Memory B cell (primary cell): ENCODE measurements at places on chromosomes 13 and 19.

GRCh38 chr13:22648320-22648801, 532.4 kb upstream of the SGCG start:
- no peak for DNase-seq

DNA sequence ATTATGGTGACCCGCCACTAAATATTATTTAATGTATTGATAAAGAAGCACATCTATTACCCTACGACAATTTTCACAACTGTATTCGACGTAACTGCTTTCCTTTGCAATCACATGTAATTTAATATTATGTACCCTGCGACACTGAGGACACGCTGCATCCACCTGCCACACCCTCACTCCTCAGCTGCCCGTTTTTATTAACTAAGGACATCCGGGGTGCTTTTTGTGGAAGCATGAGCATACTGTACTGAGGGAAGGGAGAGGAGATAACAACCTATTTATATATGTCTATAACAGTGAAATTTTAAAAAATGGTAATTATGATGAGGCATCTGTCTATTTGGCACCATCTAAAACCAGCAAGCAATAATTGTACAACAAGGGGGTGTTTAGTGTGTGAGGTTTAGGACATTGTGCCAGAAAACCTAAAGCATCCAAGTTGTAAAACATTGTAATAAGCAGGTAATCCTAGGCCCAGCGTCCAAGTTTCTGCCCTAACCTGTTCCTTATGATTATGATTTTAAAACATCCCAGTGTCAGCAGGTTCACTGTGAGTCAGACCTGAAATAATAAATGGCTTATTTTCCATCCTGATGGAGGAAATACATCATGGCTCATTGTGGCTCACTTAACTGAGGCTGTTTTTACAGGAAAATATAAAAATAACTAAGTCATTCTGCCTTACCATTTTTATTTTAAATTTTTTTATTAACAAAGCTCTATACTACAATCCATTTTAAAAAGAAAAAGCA, 56.3 kb downstream of the FOXO1 start:
- DNase-seq, result no peak

DNA sequence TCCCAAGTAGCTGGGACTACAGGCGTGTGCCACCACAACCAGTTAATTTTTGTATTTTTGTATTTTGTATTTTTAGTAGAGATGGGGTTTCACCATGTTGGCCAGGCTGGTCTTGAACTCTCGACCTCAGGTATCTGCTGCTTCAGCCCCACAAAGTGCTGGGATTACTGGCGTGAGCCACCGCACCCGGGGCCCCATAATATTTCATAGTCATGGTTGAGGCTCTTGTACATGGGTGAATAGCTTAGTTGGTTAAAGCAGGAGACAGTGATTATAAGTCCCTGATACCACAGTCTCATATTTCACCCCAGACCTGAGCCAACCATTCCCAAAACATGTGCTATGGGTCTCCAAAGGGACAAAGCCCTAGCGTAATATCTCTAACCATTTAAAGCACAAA, 26.1 kb downstream of the MBNL2 start:
- DNase-seq, result no peak

DNA sequence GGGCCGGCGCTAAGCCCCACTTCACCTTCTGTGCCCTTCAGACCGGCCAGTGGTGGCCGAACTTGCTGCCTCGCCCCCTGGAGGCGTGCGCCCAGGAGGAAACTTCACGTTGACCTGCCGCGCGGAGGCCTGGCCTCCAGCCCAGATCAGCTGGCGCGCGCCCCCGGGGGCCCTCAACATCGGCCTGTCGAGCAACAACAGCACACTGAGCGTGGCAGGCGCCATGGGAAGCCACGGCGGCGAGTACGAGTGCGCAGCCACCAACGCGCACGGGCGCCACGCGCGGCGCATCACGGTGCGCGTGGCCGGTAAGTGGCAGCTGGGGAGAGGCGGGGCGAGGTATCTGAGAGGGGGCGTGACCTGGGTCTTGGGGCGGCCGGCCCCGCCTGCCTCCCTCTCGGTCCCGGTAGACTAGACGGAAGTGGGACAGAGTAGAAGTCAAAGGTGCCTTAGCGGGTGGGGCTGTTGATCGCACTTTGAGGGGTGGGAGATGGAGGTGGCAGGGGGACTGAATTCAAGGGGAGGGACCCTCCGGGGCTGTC, 5.6 kb downstream of the ICAM5 start:
- DNase-seq, result peak; percentile 72

GRCh38 chr13:22287343-22287920, 616.6 kb downstream of the FGF9 start:
- no peak for DNase-seq

DNA sequence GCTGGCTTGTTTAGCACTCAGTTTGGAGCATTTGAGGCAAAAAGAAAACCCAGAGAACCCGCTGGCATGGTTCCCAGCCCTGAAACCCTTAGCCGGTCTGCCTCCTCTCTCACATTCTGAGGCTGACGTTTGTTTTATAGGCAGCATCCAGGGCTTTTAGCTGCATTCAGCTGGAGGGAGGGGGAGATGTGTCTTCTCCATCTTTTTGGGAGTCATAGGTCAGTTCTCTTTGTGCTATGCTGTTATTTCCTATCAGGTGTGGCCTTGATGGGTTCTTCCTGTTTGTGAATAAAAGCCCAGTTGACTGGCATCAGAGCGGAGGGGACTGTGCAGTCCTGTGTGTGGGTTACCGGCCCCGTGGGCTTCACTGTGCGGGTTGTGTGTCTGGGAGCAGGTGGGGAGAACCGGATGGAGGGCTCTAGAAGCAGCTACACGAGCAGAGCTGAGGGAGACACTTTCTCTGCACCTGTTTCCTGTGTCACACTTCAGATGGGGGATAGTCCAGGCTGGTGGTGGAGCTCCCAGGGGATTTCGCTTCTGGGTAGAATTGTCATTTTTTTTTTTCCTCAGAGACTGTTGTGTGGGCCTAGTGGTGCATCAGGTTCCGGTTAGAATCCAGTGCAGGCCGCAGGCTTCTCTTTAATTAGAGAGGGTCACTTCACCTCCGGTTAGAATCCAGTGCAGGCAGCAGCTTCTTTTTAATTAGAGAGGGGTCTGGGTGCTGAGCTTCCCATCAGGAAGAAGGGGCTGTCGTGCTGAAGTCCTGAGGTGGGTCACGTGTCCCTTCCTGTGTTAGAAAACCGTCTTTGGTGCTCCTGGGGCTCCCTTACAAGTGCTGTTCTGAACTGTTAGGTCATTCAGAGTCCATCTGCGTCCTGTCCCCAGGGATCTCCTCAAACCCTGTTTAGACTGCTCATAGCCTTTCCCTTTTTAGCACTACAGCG, 69.6 kb downstream of the ARHGEF7 start:
- peak; percentile 85 for DNase-seq

GRCh38 chr13:32113532-32113931, 82.0 kb downstream of the FRY start:
- DNase-seq, result no peak

GRCh38 chr13:74571811-74572210, 437.6 kb upstream of the KLF12 start:
- DNase-seq, result no peak

GRCh38 chr13:23570099-23570920, at the start of gene TNFRSF19:
Gene TNFRSF19, plus strand, starts transcription at chr13:23570412. Its CDS starts 19,772 bp downstream, at chr13:23590184.
- DNase-seq, result no peak

GRCh38 chr13:23986619-23987018, 89.3 kb upstream of the C1QTNF9B start:
- DNase-seq, result no peak

DNA sequence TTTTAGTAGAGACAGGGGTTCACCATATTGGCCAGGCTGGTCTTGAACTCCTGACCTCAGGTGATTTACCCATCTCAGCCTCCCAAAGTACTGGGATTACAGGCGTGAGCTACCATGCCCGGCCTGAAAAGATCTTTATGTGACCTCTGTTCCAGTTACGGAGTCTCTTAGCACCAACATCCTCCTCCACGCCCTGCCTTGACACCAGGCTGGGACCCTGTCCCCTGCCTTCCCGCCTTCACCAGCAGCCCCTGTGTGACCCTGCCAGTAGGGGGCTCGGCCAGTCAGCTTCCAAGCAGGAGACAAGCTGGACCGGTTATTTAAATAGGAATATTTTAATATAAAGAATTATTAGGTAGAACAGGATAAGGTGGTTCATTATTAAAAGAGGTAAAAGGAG, 54.2 kb downstream of the GPR12 start:
- DNase-seq, result no peak

GRCh38 chr13:33213024-33213768, 72.4 kb downstream of the STARD13 start:
- DNase-seq, result no peak

DNA sequence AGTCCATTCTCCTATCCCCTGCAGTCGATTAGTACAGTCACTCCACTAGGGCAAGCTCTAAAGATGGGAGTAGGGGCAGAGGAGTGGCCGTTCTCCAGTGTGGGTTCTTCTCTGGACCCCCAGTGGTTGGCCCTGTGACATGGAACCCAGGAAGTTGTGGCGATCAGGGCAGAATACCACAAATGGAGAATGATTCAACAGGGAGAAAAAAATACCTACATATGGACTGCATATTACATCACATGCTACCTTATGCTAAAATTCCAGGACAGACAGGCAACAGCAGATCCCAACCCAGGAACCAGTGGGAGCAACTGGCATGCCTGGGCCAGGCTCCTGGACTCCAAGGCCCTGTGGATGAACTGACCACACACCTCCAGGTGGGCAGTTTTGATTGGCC, 20.4 kb downstream of the POU2F2 start:
- DNase-seq, result no peak

DNA sequence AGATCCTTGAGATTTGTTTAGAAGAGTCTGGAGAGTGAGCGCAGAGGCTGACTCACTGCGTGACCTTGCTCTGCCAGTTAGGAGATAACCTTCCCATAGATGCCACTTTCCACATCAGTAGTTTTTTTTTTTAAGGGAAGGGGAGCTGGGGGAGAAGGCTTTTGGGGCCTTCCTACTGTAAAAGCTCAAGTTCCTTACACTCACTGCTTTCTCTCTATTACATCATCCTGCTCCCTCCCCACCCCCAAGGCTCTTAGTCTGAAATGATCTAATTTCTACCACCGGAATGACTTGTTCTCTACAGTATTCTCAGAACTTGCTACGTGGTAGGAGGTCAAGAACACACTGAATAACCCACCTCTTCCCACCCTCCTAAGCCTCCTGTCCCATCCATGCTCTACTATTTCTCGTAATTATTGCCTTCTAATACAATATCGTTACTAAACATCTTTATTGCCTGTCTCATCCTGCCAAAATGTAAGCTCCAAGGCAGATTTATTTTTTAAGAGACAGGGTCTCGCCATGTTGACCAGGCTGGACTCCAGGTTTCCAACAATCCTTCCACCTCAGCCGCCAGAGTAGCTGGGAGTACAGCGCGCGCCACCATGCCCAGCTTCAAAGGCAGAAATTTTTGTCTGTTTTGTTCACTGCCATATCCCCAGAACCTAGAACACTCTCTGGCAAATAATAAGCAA, 1.2 kb downstream of the LONP1 start:
- no peak for DNase-seq

GRCh38 chr13:101780211-101780610, 327.7 kb downstream of the ITGBL1 start:
- no peak for DNase-seq

DNA sequence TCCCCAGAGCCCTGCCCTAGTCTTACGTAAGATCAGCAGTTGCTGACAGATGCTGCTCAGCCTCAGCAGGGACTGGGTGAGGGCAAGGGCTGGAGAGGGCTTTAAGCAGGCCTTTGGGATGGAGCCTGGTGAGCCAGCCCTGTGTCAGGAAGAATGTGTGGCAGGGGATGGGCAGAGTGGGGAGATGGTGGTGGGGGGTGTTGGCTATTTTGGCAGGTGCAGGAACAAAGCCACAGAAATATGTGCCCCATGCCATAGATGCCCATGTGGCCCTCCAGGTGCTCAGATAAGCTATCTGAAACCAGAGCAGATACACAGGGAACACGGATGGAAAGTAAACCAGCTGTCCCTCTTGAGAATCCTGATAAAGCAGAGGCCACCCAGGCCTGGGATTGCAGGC, 1325.0 kb downstream of the UQCRFS1 start:
- DNase-seq, result no peak

GRCh38 chr19:741506-742131, 9.3 kb upstream of the MISP start:
- no peak for DNase-seq

DNA sequence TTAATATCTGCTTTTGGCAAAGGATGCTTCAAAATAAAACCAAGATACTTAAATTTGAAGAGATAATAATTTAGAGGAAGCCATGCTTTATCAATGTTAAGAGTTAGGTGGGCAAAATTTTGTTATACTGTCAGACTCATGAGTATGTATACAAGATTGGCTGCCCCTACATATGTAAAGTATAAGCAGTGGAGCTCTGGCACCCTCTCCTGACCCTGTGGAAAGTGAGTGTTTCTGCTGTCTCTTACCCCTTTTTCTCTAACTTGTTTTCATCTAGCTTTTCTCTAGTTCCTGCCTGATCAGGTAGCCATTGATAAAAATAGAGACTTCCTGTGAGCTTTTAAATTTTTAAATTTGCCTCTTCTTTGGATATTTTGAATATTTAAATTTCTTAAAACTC, 710.9 kb upstream of the SPRY2 start:
- no peak for DNase-seq

GRCh38 chr19:10514211-10515145, 2.8 kb downstream of the S1PR5 start:
- peak; percentile 32 for DNase-seq

- no peak for DNase-seq
Measured at GRCh38 chr13:61316647-61317046, 99.0 kb downstream of the PCDH20 start.

DNA sequence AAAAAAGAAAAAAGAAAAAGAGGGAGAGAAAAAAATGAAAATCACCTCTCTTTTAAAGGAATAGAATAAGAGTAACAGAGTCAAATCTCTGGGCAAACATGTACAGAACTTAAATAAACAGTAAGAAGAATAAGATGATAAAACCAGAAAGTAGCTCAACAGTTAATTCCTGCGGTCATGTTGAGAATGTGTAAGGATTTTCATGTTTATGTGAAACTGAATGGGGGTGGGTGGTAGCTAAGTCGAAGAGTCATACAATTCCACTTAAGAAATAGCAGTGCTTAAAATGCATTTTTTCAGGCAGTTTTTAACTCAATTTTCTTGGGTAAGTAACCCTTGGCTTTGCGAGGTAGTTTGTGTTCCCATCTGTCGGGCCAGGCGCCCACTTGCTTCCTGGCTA, 60.9 kb downstream of the PEX11G start:
- DNase-seq, result no peak

DNA sequence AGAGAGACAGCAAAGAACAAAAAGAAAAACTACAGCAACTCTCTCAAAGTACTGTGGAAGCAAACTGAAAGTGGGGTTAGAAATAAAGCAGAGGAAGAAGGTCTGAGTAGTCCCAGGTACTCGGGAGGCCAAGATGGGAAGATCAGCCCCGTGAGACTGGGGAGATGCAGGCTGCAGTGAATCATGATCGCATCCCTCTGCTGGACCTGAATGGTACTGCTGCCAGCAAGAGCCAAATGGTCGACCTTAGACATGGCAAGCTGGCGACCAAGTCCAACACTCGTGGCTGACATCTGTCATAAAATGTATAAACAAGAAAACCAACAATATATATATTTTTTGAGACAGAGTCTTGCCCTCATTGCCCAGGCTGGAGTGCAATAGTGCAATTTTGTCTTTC, 33.7 kb upstream of the ZNF724 start:
- peak; percentile 50 for DNase-seq

- no peak for DNase-seq
Measured at GRCh38 chr19:21138130-21138529, 3.7 kb upstream of the ZNF431 start.
